ENCODE measurements at places on chromosomes 3 and 15.
A peak's percentile ranks its signal among the peaks of the same experiment; 100 is the strongest.

DNA sequence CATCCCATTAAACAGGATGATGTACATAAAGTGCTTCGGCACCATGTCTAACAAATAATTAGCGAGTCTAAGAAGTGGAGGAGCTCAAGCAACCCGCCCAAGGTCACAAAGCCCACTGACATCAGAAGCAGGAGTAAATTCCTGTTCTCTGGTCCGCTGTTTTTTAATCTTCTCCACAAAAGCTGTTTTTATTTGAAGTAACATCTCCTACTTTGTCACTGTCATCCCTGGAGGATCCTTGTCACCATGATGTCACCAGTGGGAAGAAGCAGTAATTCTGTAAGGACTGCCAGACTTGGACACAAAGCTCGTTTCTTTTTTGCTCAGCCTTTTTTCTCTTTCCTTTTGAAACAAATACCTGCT lies 216.2 kb downstream of the STT3B start:
- DNase-seq: no peak

DNA sequence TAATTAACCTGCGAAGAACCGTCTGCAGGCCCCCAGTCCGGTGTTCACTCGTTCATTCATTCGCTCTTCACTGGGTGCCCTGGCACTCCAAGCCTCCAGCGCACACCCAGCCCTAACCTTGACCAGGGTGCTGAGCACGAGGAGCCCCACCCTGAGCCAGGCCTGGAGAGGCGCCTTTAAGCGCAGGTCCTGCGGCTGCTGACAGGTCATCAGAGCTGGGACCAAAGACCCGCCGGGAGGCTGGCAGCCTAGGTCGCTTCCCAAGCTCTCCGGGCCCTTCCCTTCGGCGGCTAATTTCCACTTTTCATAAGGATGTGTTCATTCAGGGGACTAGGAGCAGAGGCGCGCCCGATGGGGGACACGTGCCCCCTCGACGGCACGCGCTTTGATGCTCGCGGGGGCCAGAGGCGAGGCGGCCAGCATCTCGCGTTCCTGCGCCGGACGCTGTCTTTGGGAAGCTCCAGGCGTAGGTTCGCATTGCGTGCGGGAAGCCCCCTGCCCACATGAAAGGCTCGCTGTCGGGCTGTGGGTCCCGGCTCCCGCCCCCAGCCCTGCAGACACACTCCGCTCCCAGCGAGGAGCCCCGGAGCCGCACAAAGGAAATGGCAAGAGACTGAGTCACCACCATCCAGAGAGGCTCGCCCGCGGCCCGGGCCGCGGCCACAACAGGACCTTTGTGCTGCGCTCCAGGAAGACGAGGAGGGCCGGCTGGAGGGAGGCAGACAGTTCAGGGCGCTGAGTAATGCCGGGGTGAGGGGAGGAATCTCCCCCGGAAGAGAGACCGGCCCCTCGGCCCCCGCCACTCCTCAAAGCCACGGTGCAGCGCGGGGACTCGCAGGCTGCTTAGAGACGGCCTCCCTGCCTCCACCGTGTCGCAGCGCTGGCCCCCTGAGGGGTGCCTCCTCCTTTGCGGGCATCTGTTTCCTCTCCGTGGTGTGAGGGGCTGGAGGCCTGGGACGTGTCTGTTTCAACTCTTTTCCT lies 266.4 kb upstream of the HES1 start:
- peak; percentile 24 for DNase-seq

DNA sequence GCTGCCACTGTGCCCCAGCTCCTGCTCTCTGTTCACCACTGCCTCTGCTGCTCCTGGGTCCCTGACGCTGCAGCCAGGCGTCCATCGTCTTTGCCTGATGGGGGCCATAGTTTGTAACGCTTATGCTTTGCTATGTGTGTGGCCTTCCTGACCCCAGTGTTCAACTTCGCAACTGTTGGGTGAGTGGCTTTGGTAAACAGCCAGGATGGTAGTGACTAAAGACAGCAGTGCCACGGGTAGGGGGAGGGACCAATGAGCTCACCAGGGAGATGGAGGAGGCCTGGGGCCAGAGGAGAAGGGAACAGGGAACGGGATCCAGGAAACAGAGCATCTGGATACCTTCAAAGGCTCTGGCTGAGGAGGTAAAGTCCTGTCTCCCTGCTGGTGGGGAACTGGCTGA lies 75.9 kb upstream of the ALDH1L1 start:
- no peak for DNase-seq

GRCh38 chr3:64489361-64490044 lies 198.3 kb downstream of the ADAMTS9 start:
- no peak for DNase-seq

GRCh38 chr3:182138393-182138792 lies 426.7 kb downstream of the SOX2 start:
- no peak for DNase-seq

GRCh38 chr15:58420579-58421043 lies 11.2 kb upstream of the LIPC start:
- DNase-seq: no peak

GRCh38 chr3:43153216-43154083 lies 47.6 kb upstream of the POMGNT2 start:
- peak; percentile 58 for DNase-seq

DNA sequence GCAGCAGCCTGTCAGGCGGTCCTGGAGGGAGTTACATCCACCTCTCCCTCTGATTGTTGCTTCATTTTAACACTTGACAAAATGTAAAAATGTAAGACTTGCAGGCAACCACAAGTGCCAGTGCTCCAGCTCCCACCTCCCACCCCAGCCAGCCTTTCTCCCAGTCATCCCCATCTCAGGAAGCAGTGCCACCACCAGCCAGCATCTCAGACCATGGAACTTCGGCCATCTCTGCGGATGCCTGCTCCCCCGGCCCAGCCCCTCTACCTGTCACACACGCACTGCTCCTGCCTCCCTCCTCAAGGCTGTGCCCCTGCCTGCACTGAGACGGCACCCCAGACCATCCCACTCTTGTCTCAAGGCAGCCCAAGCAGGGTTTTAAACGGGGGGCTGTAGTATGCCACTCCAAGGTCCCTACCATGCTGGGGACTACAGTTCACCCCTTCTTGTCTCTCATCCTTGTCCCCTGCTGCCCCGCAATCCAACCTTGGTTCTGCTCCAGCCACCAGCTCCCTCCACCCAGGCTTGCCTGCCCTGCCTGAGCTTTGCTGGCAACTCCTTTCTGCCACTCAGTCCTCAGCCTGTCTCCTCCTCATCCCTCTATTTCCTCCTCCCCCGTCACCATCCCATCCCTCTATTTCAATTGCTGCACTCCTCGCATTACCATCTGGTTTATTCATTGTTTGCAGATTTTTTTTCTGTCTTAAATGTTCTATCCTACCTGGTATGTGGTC lies 85.8 kb downstream of the SNRK start:
- DNase-seq: no peak

GRCh38 chr15:98668566-98669308 lies 20.4 kb downstream of the IGF1R start:
- no peak for DNase-seq

DNA sequence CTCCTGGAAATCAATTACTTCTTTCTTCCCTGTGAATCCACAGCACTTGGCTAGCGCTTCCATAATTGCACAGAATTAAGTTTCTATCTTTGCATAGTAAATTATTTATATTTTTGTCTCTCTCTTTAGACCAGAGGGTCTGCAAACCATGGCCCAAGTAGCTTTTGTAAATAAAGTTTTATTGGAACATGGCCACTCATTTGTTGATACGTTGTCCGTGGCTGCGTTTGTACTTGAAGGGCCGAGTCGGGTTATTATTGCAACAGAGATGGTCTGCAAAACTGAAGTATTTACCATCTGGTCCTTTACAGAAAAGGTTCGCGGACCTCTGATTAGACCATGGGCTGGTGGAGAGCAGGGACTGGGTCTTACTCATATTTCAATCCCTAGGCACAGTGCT lies 102.5 kb downstream of the RPLP1 start:
- no peak for DNase-seq

DNA sequence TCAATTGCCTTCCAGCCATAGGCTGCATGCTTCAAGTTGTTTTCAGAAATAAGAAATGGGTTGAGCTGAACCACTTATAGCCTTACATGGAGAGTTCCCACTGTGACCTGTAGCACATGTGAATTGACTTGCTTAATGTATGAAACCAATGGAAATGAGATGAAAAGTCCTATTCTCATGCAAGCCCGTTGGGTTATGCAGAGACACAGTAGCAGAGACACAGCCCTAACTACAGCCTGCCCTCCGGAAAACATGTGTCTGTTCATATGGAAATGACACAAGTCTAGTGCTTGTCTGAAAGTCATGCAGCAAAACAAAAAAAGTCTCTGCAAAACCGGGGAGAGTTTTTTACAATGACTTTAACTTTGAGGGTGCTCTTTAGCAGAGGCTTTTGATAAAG lies 14.5 kb downstream of the HIGD2B start:
- DNase-seq: no peak

DNA sequence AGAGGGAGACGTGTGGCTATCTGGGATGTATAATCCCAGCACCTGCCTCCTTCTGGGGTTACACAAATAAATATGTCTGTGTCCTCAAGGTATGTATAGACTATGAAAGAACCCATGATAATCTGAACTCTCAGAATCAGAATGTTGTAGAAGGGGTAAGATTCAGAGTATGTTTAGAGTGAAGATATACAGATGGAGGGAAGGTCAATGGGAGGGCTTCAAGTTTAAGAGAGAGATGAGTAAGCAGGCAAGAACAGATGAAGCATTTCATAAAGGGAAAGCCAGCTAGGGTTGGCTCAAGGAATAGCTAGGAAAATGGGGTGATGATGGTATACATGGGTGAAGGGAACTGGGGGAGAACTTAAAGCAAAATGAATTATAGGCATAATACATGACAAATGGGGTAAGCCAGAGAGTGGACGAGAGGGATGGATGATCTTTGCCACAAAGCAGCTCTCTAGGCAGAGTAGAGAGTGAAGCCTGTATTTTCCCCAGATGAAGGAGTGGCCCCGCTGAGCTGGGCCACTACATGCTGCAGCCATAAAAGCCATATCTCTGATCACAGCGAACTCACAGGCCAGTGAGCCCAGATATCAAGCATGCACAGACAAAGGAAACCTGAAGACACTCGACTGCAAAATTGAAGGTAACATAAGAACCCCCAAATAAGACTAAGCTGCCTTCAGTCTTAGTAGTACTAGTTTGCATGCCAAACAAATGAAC lies 15.9 kb upstream of the ZBTB38 start:
- no peak for DNase-seq
